ENCODE measurements at places on chromosomes 1 and 21.

- no peaks in the 10 kb centered on the region for H3K36me3 ChIP-seq
- no peak overlapping the region for H3K27ac ChIP-seq
- no peak overlapping the region for H3K4me3 ChIP-seq
Observed at GRCh38 chr21:35357041-35357780, 308.1 kb upstream of the RUNX1 start.

DNA sequence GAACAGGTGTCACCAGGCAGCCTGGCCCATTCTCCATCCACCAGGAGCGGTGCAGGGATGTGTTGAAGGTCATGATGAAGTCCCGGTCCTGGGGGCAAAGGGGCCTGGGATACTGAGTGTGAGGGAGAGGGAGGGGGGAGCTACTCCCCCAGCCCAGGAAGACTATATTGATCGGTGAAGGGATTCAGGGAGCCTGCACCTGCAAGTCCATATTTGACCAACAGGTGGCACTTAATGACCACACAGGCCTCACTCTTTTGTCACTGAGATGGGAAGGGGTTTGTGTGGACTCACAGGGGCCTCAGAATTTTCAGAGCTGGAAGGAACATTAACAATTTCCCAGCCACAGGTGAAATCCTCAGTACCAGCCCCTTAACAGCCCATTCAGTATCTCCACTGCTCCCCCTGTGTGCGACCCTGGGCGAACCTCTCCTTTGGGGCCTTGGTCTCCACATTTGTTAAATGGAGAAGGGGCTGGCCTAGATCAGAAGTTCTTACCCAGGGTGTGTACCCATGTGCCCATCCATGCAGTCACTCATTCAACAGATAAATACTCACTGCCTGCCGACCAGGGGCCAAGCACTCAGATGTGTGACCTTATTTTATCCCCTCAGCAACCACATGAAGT is 55.6 kb downstream of the NKAIN1 start:
- no peak overlapping the region for H3K27ac ChIP-seq
- peak; percentile 79 for DNase-seq
- H3K4me1 ChIP-seq: no peaks in the 10 kb centered on the region
- no peaks in the 10 kb centered on the region for H3K27me3 ChIP-seq
- no peaks in the 10 kb centered on the region for H3K36me3 ChIP-seq

DNA sequence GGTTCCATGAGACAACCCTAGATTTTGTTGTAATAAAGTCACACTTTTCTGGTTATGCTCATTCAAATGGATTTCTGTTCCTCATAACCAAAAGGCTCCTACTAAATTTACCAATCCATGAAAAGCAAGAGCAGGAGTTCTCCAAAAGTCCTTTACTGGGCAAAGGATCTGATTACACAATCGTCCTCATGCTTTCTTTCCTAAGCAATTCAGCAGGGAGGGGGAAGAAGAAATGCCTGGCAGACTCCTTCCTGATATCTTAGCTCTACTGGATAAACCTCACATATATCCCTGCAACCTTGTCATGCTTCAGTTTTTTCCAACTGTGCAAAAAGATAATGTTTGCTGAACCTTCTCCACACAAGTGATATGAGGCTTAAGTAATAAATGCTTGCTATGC is 67.6 kb upstream of the GUCA2B start:
- H3K4me1 ChIP-seq: no peaks in the 10 kb centered on the region
- H3K27ac ChIP-seq: no peak overlapping the region
- no peak overlapping the region for H3K4me3 ChIP-seq

DNA sequence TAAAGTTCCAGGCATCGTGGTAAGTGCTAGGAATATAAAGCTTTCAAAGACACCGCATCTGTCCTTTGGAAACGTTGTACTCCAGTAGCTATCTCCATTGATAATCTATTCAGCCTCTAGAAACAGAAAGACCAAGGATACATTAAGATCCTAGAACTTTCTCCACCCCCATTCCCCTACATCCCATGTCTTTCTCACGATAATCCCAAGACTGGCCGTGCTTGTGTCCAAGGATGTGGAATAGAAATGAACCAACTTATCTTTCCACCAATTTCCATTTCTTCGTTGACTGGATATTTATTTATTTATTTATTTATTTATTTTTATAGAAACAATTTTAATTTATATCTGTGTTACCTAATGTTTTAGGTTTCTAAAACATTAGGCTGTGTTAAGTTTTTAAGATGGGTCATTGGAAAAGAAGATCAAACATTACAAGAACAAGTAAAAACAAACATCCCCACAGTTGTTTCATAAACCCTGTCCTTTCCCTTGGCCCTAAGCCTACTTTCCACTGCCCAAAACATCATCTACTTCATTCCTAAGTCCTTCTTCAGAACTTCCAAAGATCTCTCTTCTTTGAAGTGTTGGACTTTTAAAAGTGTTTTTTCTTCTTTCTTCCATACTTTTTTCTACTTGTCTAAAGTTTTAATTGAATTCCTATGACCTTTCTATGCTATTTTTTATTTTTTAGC is 39.7 kb downstream of the LRRC8C start:
- H3K27me3 ChIP-seq: no peaks in the 10 kb centered on the region
- peaks cover 6% of the 10 kb centered on the region for H3K4me1 ChIP-seq
- peaks cover 3% of the 10 kb centered on the region for H3K36me3 ChIP-seq
- DNase-seq: no peak
- H3K27ac ChIP-seq: 0 out of 2 replicates have a peak overlapping the region, but pooled peaks have one; percentile 14

DNA sequence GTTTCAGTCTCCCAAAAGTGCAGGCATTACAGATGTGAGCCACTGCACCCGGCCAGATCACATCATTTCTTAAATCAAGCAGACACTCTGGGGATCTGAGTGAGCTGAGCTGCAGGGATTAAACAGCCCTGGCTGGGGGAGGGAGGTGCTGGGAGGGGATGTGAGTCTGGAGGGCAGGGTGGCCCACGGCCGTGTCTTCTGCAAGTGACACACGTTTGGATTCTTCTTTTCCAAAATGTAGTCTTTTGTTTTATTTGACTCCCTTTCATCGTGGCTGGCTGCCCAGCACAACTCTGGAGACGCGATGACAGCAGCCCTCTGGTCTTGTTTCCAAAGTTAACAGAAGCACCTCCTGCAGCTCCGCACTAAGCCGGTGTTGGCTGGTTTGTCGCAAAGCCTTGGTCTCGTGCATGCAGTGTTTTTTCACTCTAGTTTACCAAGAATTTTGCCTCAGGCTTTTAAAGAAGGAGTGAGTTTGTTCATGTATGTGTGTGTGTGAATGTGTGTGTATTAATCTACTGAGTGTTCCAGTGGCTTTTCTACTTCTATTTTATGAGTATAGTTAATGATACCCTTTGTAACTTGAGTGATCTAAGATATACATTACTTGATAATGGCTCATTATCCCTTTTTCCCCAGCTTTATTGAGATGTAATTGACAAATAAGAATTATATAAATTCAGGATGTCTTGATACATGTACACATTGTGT is 2.8 kb upstream of the KRTAP10-5 start:
- H3K4me3 ChIP-seq: no peak overlapping the region
- no peaks in the 10 kb centered on the region for H3K4me1 ChIP-seq
- no peaks in the 10 kb centered on the region for H3K36me3 ChIP-seq
- H3K27me3 ChIP-seq: no peaks in the 10 kb centered on the region
- DNase-seq: no peak

DNA sequence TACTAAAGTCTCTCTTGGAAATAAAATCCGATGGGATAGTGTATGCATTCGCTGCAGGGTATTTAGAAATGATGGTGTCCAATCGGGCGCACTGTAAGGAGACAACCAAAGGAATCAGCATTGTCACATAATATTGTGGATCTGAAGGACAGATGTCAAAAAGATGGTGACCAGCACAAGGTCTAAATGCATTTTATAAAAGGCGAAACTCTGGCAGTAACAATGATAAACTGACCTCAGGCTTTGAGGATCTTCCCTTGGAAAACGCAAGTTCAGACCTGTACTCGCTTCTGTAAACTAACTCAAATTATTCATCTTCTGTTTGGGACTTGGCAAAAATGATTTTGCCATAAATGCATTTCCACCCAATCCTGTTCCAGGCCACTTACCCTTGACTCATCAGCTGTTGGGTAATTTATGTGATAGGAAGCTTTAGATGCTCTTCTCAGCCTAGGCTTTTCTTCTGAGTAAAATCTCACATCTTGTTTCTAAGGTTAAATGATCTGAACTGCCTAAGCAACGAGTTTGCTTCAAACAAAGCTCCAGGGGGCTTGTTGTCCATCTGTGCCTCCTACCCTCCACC is 33.8 kb downstream of the STPG1 start:
- H3K27me3 ChIP-seq: no peaks in the 10 kb centered on the region
- H3K36me3 ChIP-seq: no peaks in the 10 kb centered on the region
- H3K27ac ChIP-seq: no peak overlapping the region
- no peak overlapping the region for H3K4me3 ChIP-seq
- no peak for DNase-seq

- H3K4me1 ChIP-seq: no peaks in the 10 kb centered on the region
- peak within 1 kb of the TSS; percentile 57 for H3K4me3 ChIP-seq
- DNase-seq: peak; percentile 87
Observed at GRCh38 chr1:206117151-206117948, at the start of gene AVPR1B. Gene AVPR1B (minus strand): TSS chr1:206117388. CDS start chr1:206116890, 498 bp downstream.

DNA sequence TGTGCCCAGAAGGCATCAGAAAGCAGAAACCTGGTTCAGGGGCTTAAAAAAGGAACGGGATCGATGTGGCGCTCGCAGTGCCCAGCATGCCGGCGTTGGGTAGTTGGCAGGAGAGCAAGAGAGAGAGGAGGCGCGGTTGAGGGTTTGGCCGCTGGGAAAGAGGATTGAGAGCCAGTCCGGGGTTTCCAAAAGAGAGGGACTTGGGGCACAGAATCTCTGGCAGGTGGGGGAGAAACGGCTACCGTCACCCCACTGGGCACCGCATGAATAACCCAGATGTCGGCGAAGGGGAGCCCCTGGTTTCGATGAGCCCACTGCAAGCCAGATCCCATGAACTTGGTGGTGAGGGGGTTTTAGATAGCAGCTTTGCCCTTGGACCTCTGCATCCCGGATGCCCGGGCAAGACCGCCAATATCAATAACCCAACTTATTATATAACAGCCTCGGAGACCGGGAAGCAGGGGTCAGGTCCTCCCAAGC is 60.4 kb upstream of the ACOT11 start:
- H3K27ac ChIP-seq: peak overlapping the region; percentile 60
- peak overlapping the region; percentile 27 for H3K4me3 ChIP-seq
- H3K27me3 ChIP-seq: no peaks in the 10 kb centered on the region
- H3K36me3 ChIP-seq: no peaks in the 10 kb centered on the region
- H3K4me1 ChIP-seq: peaks cover 11% of the 10 kb centered on the region

DNA sequence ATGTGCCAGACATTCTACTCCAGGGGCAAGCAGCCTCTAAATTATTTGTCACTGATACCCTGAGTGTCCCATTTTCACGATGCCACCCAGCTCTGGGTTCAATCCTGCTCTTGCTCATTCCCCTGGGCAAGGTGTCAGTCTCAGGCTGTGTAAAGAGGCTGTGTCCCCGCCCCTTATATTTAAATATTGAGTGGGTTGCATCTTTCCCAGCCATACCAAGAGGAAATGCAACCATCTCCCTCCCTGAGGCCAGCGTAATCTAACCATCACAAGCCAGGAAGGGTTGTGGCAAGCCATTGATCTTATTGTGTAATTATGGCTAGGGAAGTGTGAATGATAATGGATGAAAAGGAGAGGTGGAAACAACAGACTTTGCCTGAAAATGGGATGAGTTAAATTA is 54.7 kb upstream of the CLDN14 start:
- no peak for DNase-seq
- H3K36me3 ChIP-seq: no peaks in the 10 kb centered on the region
- no peaks in the 10 kb centered on the region for H3K4me1 ChIP-seq
- no peak overlapping the region for H3K4me3 ChIP-seq
- H3K27ac ChIP-seq: no peak overlapping the region

- H3K27ac ChIP-seq: no peak overlapping the region
- no peak overlapping the region for H3K4me3 ChIP-seq
- H3K4me1 ChIP-seq: no peaks in the 10 kb centered on the region
- H3K36me3 ChIP-seq: no peaks in the 10 kb centered on the region
- no peaks in the 10 kb centered on the region for H3K27me3 ChIP-seq
Observed at GRCh38 chr1:22930240-22930912, 42.3 kb downstream of the LACTBL1 start.

DNA sequence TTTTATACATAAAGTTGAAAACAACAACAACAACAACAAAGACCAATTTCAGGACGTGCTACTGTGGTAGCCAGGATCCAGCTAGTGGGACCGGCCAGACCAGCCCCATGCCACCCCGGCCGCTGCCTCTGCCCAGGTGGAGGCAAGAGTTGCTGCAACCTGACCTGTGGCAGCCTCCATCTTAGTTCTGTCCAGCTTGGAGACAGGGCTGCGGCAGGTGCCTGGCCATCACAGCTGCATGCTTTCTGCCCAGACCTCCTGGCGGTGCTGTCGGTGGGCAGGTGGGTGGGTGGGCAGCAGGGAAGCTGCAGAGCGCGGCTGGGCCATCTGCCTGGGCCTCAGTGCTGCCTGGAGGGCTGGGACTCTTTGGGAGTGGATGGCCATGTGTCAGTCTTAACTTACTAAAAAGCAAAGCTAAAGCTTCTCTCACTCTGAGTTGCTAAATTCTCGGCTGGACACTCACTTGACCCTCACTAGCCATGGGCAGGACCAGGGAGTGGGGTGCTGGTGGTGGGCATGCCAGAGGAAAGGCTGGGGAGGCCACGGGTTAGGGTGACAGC is 38.6 kb downstream of the KIAA1614 start:
- no peak overlapping the region for H3K4me3 ChIP-seq
- peaks cover 3% of the 10 kb centered on the region for H3K36me3 ChIP-seq
- H3K27me3 ChIP-seq: no peaks in the 10 kb centered on the region

DNA sequence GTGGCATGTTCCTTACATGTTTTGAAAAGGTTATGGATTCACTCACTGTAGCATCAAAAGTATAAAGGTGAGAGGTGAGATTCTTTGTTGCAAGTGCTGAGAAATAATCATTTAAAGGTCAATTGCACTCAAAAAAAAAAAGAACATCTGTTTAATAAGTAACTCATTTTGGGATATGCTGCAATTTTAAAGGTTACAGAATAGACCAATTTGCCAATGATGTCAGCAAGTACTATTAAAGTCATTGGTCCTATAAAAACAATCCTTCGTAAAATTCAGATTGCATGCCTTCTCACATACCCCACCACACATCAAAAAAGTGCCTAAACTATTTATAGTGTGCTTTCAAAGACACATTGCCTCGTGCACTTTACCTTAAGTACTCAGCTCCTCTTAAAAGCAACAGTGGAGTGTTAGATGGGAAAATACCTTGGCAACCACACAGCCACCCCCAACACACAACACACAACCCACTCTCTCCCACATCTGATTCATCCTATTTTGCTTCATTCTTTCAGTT is 218.2 kb upstream of the ADGRL2 start:
- no peak overlapping the region for H3K27ac ChIP-seq
- H3K4me1 ChIP-seq: no peaks in the 10 kb centered on the region
- H3K27me3 ChIP-seq: no peaks in the 10 kb centered on the region
- no peak for DNase-seq
- H3K36me3 ChIP-seq: no peaks in the 10 kb centered on the region

GRCh38 chr21:37873655-37874054 is 42.6 kb downstream of the KCNJ6 start:
- DNase-seq: no peak
- no peaks in the 10 kb centered on the region for H3K4me1 ChIP-seq
- no peak overlapping the region for H3K27ac ChIP-seq

GRCh38 chr1:22920026-22920733 is 52.5 kb downstream of the LACTBL1 start:
- H3K36me3 ChIP-seq: no peaks in the 10 kb centered on the region
- H3K27ac ChIP-seq: no peak overlapping the region
- no peak for DNase-seq
- no peaks in the 10 kb centered on the region for H3K27me3 ChIP-seq
- no peak overlapping the region for H3K4me3 ChIP-seq

Measured in SK-N-SH (cell line).